Fibroblast of skin of right biceps (primary cell): ENCODE measurements at places on chromosomes 5 and 9.

DNA sequence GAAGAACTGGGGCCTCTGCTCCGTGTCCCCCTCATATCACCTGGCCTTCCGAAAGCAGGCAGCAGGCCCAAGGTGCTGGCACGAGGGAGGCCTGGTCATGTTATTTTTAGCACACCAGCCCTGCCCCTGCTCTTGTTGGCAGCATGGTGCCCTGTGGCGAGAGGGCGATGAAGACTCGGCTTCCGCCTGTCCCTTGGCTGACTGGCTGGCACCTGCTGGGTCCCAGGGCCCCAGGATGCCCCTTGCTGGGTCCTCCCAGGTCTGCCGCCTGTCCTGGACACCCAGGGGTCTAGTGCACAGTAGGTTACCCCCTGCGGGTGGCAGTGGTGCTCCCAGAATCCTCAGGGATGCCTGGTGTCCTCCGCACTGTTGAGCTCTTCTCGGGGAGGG lies 77.0 kb downstream of the RXRA start:
- DNase-seq, result no peak

- peak; percentile 86 for DNase-seq
These were observed 84.5 kb upstream of the RAI14 start for GRCh38 chr5:34571677-34572041.

GRCh38 chr5:141521244-141521781 lies 32.4 kb downstream of the PCDHGC5 start:
- peak; percentile 99 for DNase-seq

GRCh38 chr9:100063185-100063584 lies 35.6 kb downstream of the ERP44 start:
- no peak for DNase-seq

GRCh38 chr9:9612755-9613154 lies 1000.0 kb downstream of the PTPRD start:
- no peak for DNase-seq

GRCh38 chr5:36611520-36612274 lies 5.3 kb downstream of the SLC1A3 start:
- no peak for DNase-seq

DNA sequence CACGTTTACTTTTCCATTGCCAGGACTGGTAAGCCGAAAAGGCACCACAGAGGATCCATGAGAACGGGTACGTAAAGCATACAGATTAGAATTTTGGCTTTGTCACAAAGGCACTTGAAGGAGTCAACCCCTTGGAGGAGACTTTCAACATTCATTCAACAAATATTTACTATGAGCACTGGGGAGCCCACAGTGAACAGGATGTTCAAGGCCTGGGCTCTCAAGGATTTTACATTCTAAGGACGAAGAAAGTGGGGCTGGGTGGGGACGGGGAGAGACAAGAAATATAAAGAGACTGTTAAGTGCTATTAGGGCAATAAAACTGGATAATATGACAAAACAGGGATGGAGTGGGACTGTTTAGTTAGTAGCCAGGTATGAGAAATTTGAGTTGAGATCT lies 66.0 kb downstream of the KLF4 start:
- DNase-seq, result no peak

- DNase-seq, result peak; percentile 3
These were observed 10.1 kb upstream of the FOXI1 start for GRCh38 chr5:170095646-170096045.

GRCh38 chr9:113876151-113876992 lies at the start of gene ZNF618:
TSS of gene ZNF618 (plus strand) at chr9:113876309. CDS start at chr9:113876381, 72 bp downstream.
- DNase-seq, result peak; percentile 49

DNA sequence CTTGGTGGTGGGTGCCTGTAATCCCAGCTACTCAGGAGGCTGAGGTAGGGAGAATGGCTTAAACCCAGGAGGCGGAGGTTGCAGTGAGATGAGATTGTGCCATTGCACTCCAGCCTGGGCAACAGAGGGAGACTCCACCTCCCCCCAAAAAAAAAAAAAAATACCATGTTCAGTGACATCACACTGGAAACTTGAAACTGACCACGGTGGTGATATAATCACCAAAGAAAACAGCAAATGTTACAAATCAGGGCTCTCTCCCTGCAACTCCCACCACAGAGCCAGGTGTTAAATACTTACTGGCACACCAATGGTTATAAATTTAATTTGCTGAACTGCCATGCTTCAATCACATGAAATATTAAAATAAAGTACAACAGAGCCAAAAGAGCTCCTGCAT lies 81.4 kb downstream of the ZNF608 start:
- peak; percentile 52 for DNase-seq

- no peak for DNase-seq
These were observed 32.4 kb upstream of the CYFIP2 start for GRCh38 chr5:157233515-157233914.

DNA sequence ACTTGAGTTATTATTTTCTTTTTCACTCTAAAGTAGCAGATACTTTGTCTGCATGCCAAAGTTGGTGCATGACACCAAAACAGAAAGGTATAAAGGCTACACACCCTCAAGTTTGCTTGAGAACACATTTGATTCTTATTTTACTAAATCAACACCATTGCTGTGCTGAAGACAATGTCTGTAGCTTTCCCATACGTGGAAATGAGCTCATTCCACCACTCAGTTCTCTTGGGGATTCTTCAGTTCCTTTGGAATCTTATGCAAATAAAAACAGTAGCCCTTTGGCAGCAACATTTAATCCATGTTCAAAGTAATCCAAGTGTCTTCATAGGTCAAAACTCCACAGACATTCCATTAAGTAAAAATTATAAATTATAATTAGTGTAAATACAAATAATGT lies 264.9 kb downstream of the TLE1 start:
- DNase-seq, result peak; percentile 59

GRCh38 chr5:3607541-3608181 lies 12.0 kb downstream of the IRX1 start:
- DNase-seq, result peak; percentile 71

GRCh38 chr5:150264667-150265603 lies 24.6 kb downstream of the CAMK2A start:
- no peak for DNase-seq

DNA sequence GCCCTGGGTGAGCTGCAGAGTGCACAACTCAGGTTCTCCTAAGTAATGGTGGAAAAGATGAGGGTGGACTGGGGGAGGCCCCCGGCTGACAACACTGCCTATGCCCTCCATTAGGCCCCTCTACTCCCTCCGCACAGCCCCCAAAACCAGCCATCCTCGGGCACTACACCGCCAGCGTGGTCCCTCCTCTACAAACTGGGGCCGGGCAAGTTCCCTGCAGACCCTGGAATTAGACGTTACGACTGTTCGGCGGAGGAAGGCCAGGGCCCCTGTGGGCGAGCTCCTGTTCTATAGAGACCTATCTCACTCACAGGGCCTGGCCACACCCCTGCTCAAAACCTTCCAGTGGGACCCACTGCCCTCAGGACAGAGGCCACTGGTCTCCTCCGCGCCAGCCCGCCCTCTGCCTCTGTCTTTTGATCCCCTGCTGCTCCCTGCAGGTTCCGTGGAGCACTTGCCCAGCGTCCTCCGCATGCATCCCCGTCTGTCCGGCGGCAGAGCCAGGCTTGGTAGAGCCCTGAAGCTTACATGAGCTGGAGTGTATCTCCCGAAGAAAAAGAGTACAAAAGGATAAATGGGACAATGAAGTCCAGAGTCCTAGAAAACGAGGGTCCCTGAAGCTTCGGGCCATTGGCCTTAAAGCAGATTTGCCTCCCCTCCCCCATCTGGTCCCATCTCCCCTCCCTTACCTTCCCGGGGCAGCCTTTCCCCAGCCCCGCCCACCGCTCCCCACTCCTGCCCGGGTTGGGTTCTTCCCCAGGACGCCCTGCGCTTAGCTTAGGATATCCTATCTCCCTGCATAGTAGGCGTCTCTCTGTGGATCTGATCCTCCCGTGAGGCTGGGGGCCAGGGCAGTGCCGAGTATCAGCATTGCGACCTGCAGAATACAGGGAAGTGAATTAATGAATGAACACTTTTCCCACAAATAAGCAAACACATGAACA lies 71.3 kb downstream of the HRH2 start:
- no peak for DNase-seq

DNA sequence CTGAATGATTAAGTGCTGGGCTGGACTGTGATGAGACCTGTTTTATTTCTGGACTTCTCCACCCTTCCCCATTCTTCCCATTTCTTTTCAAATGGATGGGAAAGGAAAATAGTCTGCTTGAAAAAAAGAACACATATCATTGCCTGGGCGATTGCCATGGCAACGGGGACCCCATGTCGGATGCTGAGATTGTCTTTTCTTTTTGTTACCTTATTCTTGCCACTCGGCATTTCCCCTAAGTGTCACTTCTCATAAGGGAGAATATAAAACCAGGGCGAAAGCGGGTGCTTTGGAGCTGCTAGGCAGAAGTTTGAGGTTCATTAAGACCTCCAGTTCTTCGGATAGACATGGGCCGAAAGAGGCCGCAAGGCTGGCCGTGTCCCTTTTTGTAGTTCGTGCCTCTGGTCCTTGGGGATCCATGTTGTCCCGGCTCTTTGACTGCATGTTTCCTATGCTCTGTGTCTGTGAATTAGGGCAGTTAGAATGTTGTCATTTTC lies 763 bp downstream of the FGD3 start:
- no peak for DNase-seq

DNA sequence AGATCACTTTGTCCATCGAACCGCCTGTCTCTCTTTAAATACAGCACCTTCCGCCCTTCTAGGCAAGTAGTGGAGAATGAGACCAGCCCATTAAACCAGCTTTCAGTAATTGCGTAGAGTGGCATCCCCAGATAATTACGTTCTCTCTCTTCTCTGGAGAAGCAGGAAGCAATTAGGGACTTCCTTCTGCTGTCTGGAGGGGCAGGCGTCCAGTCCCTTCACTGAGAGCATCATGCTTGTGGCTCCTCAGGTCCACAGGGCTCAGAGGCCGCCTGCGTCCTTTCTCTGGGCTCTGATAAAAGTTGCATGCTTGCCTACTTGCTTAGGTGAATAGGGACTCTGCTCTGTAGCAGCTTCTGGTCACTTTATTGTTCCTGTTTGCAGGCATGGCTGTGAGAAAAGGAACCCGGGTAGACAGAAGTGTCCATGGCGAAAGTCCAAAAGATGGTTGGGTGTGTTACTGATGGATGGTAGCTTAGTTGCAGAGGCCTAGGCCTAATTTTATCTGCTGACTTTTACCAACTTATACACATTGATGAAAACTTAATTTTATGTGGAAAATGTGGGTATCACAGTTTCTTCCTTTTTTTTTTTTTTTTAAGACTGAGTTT lies 299.1 kb upstream of the PANK3 start:
- DNase-seq, result no peak

GRCh38 chr9:108142504-108143201 lies 653.1 kb upstream of the KLF4 start:
- peak; percentile 69 for DNase-seq

- DNase-seq, result peak; percentile 73
These were observed 141.1 kb upstream of the TARS1 start for GRCh38 chr5:33299621-33300208.

DNA sequence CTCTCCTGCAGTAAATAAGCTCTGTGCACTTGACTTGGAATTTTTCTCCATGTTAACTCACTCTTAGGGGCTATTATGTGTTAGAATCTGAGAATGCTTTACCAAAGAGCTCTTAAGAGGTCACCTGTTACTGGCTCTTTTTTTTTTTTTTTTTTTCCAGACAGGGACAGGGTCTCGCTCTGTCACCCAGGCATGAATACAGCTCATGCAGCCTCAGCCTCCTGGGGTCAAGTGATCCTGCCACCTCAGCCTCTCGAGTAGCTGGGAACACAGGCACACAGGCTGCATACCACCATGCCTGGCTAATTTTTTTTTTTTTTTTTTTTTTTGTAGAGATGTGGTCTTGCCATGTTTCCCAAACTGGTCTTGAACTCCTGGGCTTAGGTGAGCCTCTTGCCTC lies 22.1 kb downstream of the HMGXB3 start:
- DNase-seq, result no peak

DNA sequence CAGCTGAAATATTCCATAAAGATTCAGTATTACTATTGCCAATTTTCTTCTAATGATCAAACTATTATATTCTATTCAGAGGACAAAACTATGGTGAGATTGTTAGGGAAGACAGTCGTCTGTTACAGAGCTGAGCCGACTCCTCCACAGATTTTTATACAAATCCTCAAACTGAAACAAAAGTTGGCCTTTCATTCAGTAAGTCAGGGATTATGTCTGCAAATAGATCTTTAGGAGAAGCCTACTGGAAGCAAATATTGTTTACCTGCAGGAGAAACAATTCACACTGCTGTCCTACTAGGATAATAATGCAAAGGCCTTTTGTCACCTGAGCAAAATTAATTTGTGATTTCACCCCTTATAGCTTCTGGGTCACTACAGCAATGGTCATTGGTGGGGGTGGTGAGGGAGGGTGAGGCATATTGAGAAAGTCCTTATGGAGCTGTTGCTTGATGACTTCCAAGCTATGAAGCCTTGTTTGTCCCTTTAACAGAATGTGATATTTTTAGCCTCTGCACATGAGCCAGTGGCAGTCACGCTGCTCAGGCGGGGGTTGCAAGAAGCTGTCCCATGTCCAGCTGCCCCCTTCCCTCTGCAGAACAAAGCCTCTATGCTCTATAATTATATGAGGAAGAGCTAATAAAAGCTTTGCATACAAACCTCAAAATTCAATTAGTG lies 200.5 kb upstream of the KLF9 start:
- no peak for DNase-seq
